ENCODE measurements at places on chromosomes 11 and 22.

- DNase-seq, result no peak
Observed at GRCh38 chr11:88521399-88521798, 183.9 kb upstream of the CTSC start.

DNA sequence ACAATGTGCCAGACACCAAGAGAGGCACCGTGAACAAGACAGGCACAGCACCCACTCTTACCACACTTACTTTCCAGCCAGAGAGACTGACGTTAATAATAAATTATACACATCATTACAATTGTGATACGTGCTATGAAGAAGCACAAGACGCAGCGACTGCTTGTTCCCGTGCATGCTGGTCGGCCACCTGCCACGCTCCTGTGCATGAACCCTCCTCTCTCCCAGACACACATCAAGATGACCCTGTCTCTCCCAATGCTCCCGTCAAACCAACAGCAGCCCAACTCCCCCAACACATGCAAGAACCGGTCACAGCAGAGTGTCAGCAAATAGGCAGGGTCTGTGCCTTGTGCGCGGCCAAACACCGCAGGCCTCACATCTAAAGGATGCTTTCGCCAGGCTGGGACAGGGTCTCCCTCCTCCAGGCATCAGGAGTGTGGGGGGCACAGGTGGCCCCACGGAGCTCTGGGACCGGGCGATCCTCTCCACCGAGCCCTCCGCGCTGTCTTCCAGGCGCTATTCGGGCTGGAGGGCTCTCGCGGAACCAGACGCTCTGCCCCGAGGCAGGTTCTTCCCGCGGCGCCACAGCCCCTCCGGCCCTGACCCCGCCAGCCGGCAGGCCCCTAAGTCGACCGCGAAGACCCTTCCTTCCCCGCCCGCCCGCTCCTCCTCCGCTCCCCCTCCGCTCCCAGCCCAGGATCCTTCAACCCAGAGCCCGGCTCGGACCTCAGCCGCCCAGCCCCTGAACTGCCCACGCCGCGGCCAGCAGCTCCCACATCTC, 533 bp downstream of the SERGEF start:
- DNase-seq, result no peak

GRCh38 chr11:63599211-63600122, 14.8 kb downstream of the PLAAT3 start:
- DNase-seq, result no peak

DNA sequence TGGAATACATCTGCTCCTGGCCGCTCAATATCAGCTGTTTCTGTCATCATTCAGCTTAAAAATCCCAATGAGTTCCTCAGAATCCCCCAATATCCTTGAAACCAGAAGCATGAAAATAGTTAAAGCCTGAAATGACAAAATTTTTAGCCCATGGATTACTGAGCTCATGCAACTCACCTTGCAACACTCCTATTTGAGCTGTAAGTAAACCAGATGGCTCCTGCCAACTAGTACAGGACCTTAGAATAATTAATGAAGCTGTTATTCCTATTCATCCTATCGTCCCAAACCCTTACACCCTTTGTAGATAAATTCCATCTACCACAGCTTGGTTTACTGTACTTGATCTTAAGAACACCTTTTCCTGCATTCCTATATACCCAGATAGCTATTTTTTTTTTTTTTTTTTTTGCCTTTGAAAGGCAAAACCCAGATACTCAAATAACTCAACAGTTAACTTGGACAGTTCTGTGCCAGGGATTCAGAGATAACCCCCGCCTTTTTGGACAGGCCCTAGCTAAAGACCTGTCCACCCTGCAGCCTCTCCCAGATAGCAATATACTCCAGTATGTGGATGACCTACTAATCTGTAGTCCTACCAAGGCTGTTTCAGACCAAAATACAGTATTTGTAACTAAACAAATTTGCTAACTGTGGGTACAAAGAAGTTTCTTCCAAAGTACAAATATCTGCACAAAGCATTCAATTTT, 10.1 kb upstream of the BTBD10 start:
- no peak for DNase-seq

GRCh38 chr11:134460062-134460561, 48.1 kb upstream of the B3GAT1 start:
- DNase-seq, result no peak

- no peak for DNase-seq
Observed at GRCh38 chr22:39651053-39651996, 80.8 kb downstream of the CACNA1I start.

DNA sequence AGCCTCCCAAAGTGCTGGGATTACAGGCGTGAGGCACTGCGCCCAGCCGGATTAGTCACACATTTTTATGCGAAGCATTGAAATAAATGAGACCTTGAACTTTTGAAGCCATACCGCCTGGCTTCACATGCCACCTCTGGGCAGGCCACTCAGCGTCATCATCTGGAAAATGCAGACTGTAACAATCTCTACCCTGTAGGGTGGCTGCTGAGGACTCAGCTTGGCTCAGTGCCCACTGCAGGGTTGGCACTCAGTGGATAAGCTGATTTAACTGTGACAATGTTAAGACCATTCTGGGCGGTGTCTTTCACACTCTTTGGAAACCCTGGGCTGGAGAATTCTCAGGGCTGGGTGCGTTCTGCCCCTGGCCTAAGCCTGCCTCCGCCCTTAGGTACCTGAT, 8.5 kb downstream of the SH3BP1 start:
- DNase-seq, result no peak

DNA sequence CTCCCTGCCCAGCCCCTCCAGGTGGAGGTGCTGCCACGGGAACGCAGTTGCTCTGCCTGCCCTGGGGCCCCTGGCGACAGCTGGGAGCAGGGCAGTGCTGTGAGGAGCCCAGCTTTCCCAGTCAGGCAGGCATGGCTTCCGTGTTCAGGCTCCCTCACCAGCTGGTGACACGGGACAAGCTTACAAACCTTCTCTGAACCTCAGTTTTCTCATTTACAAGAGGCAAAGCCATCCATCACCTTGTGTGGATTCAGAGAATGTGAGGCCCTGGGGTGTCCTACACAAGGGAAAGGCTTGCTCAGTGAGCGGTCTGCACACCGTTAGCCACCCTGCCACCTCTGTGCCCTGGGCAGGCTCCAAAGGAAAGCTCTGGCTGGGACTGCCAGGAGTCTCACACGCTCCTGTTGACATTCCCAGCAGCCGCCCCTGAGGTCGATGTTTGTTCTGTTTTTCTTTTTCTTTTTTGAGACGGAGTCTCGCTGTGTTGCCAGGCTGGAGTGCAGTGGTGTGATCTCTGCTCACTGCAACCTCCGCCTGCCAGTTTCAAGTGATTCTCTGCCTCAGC, 23.5 kb downstream of the SUN2 start:
- DNase-seq, result peak; percentile 63

Measured in breast epithelium (tissue), 4 donors.